Ovary (tissue), 10 donors: ENCODE measurements at places on chromosomes 3 and 15.

- DNase-seq: no peak
Observed at GRCh38 chr3:117687096-117687495, 977.5 kb downstream of the TUSC7 start.

- no peak for DNase-seq
Observed at GRCh38 chr3:194354315-194354714, 3.2 kb upstream of the CPN2 start.

GRCh38 chr3:13027154-13027553 lies 46.1 kb downstream of the IQSEC1 start:
- DNase-seq: no peak

DNA sequence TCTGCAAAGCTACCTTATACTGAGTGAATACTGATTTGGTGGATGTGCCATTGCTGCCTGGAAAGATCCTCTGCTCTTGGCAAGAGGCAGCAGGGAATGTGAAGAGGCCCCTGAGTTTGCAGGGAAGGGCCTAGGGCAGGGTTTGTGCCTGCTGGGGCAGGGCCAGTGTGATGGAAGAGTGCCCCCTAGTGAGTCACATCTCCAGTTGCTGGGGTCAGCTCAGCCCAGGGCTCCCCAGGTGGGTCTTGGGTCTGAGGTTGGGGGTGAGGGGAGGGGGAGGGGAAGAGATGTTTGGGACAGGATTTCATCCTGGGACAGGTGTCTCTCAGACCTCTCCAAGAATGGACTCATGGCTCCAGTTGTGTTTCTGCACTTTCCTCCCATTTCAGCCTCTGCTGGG lies 4.1 kb upstream of the AMOTL2 start:
- no peak for DNase-seq

- no peak for DNase-seq
Observed at GRCh38 chr3:143820466-143821221, 27.6 kb downstream of the SLC9A9 start.

DNA sequence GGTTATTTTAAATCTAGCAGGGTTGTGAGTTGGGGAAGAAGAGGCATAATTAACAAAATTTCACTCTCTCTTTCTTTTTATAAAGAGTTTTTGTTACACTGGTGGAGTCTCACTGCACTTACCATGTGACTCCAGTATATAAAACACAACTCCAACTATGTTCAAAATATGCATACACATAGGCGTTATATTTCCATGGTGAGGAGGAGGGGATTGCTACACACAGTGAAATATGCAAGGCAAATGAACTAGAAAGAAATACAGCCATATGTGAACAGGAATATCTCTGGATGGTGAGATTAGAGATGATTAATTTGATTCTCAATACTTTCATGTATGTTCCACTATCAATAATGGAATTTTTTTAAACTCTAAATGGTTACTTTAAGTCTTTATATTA lies 385.0 kb downstream of the MAGI1 start:
- no peak for DNase-seq

GRCh38 chr3:184611607-184612281 lies 50.2 kb downstream of the EPHB3 start:
- peak; percentile 71 for DNase-seq

GRCh38 chr15:42736178-42736792 lies 643 bp downstream of the CDAN1 start:
- peak; percentile 80 for DNase-seq

- no peak for DNase-seq
Observed at GRCh38 chr3:70421506-70421905, 109.1 kb upstream of the MDFIC2 start.

DNA sequence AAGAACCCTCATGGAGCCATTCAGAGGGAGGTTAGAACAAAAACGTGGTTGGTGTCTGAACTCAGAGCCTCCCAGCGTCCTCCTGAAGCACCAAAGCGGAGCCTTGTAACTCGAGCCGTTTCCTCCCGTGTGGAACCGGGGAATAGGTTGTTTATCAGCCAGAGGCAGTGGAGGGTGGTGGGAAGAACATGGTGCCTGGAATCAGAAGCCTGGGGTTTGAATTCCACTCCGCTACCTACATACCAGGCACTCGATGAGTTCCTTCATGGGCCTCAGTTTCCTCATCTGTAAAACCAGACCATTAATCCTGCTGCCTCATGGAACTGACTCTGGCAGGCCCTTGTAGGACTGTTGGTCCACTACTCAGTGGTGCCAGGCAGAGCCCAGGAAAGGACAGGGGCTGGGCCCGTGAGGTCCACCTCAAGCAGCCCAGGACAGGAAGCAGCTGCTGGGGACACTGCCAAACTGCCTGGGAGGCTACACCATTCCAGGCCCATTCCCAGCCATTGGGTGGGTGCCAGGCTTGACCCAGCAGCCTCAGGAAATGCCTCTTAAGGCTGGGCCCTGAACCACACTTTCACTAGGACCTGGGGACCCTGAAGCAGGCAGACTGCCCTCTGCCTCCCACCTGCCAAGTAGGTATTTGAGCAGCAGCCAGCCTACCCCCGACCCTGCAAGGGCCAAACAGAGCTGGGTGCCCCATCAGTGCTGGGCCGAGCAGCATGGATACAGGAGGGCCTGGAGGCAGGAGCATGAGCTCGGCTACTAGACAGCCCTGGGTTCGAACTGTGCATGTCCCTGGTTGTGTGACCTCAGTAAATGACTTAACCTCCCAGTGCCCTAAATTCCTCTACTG lies 33.4 kb downstream of the PRKCD start:
- peak; percentile 74 for DNase-seq

GRCh38 chr15:70517194-70517590 lies 246.2 kb downstream of the UACA start:
- no peak for DNase-seq

DNA sequence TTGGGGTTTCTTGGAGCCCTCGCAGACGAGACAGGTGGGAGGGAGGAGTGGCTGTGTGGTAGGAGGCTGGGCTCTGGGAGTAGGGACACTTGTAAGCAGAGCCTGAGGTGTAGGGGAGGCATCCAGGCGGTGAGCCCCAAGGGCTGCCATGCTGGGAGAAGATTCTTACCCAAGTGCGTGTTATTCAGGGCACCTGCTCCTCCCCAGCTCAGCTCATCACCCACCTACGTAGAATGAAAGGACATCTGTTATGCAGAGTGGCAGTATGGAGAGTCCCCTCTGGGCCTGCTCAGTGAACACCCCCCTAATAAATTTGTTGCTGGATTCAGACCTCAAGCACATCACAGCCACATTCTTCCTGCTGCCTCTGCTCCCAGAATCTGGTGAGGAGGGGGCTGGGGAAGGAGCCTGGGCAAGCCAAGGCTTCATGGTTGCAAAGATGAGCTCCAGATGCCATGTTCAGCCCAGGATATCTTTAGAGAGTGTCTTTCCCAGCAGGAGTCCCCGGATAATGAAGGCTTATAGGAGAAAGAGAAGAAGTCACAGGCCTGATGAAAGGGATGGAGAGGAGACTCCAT lies 261.8 kb downstream of the EPHB1 start:
- no peak for DNase-seq

DNA sequence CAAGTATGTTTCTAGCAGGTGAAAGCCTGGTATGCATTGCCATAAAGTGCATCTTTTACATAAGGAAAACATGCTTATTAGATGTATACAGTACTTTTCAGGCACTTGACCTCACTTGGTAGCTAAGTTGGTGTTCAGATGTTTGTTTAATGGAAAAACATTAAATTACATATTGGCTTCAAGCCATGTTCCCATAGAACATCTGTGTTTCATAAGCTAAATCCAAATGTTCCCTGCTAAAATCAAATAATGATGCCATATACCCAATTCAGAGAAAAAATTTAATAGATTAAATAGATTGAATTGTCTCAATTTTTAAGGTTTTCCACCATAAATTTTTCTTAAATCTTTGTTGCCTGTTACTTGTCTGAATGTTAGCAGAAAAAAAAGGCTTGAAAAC lies 19.1 kb upstream of the RPL22L1 start:
- no peak for DNase-seq

DNA sequence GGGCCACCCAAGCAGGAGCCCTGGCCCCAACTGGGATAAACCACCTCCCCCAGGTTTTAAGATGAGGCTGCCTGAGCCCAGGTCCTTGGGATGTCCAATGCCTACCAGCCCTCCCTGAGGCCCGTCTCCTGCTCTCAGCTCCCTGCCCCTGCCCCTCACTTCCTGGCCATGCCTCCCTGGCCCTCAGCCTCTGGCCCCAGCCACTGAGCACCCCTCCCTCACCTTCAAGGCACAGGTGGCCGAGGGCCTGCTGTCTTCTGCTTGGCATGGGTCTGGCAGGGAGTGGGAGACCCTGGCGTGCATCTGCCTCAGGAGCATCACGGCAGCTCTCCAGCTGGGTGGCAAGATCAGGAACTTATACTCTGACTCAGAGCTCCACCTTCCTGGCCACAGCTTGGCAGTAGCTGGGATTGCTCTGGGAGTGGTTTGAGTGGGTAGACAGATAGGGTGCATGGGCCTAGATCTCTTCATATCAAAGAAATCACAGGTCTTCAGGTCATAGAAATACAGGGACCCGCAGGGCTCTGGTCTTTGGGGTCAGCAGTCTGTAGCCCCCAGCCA lies at the start of gene PLA2G4E:
Gene PLA2G4E (minus strand): TSS at position 330 of the 561 bp plus-strand sequence. CDS start 12 bp downstream, at position 318.
- no peak for DNase-seq

GRCh38 chr3:58693940-58694850 lies 27.6 kb upstream of the FAM3D start:
- no peak for DNase-seq

DNA sequence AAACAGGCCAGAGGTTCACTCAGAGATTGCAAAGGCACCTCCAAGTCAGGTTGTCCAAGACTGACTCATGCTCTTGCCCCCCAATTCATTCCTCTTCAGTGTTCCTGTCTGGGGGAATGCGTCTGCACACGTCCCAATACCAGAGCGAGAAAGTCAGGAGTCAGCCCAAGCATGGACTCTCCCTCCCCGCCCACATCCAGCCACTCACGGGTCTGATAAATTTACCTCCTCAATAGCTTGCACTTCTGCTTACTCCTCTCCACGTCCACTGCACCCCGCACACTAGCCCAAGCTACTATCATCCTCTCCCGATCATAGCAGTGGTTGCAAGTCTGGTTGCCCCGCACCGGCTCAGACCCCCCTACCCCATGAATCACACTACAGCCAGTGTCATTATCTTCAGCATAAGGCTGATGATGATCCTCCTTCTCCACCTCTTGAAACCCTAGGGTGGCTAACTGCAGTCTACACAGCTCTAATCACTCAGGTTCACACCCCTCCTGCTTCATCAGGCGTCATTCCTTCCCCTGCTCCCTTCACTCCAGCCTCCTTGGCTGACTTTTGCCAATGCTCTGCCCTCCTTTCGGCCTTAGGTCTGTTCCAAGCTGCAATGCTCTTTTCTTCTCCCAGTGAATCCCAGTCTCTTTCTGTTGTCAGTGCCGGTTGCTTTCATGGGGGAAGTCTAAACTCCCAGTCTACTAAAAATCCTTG lies 27.6 kb upstream of the MYO1E start:
- no peak for DNase-seq

GRCh38 chr3:138800248-138800647 lies 34.5 kb downstream of the PIK3CB start:
- DNase-seq: no peak

DNA sequence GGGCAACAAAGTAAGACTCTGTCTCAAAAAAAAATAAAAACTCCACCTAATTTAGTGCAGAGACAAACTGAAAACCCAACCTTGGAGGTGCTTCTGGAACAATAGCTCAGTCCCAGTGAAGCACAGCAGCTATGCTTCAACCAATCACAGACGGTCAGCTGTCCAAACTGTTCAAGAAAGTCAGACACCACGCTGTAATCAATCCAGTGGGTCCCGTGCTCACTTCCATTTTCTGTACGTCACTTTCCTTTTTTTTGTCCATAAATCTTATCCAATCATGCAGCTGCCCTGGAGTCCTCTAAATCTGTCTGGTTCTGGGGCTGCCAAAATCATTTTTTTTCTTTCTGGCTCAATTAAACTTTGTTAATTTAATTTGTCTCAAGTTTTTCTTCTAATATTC lies 93.6 kb upstream of the FAM174B start:
- no peak for DNase-seq

DNA sequence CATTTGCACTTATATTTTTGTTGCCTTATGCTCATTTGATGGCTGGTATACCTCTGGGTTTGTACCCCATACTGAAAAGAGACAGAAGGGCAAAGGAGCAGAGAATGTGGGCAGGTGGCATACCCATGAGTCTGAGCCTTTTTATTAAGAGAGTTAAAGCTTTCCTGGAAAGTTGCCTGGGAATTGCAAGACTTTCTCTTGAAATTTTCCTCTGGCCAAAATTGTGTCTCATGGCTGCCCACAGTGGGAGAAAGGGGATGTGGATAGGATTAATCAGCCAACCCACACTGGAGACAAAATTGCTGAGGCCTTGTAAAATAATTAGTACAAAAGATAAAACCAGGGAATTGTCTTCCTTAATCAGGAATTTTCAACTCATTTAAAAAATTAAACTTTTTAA lies 8.2 kb upstream of the NMD3 start:
- DNase-seq: no peak

DNA sequence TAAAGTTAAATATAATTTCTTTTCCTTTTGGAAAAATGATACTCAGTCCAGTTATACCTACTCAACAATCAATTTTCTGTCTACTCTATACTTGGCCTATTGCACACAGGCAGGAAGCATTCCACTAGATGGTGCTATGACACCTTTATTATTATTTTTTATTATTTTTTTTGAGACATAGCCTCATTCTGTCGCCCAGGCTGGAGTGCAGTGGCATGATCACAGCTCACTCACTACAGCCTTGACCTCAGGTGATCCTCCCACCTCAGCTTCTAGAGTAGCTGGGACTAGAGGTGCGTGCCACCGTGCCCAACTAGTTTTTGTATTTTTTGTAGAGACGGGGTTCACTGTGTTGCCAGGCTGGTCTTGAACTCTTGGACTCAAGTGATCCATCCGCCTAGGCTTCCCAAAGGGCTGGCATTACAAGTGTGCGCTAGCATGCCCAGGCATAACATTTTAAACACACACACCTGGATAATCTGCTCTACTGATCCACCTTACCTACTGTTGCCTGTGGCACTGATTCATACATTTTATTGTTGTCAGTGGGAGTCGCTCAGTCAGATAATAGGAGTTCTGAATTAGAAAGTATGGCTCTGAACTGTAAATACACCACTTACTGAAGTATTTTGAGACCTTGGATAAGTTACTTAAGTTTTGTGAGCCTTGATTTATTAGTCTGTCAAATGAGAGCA lies 56.2 kb downstream of the EIF3J start:
- no peak for DNase-seq

DNA sequence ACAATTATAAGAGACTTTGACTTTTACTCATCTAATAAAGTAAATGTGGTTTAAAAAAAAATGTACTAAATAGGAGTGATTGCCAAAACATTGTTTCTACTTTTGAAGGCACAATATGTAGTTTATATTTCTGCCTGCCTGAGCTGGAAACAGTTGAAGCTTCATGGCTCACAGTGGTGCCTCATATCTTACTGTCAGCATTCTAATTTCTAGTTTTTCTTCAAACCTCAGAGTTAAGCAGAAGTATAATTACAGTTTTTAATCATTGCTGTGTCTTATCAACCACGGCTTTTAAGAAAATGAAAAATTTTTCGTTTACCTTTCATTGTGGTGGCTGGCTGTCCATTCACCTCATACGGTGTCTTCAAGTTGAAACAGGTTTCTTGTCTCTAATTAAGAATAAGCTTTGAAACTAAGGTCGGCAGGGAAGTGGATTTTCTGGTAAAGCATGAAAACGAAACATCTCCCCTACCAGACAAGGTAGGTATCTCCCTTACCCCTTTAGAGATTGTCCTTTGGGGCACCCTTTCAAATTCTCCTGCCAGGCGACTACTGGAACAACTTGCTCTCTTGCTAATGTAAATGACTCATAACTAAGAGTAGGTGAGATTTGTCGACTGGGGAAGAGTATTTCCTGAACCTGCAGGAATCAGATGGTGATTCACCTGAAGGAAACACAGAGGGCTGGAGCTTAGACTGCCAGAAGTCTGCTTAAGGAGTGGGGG lies at the start of gene GPR87:
Gene GPR87 (minus strand): TSS at position 554 of the 725 bp plus-strand sequence. CDS start 16,720 bp downstream, outside the sequence.
- DNase-seq: no peak

GRCh38 chr3:161042023-161042501 lies 63.1 kb downstream of the B3GALNT1 start:
- DNase-seq: no peak
